ENCODE measurements at places on chromosomes 3 and 15.

- no peak for DNase-seq
Observed at GRCh38 chr3:172692751-172693338, 18.0 kb downstream of the NCEH1 start.

DNA sequence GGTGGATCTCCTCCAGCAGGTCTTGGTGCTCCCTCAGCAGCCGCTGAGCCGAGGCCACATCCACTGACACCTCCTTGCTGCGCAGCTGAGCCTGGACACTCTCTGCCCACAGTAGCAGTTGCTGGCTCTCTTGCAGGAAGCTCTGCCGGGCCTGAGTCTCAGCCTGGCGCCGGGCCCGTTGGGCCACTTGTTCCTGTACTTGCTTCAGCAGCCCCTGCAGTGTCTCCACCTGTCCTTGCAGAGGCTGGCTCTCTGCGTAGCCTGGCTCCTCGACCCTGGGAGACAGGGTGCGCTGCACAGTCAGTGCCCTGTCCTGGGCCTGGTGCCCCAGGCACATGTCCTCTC lies 15.5 kb downstream of the SPTBN5 start:
- no peak for DNase-seq

GRCh38 chr3:87136066-87136596 lies 91.0 kb upstream of the CHMP2B start:
- DNase-seq = no peak

DNA sequence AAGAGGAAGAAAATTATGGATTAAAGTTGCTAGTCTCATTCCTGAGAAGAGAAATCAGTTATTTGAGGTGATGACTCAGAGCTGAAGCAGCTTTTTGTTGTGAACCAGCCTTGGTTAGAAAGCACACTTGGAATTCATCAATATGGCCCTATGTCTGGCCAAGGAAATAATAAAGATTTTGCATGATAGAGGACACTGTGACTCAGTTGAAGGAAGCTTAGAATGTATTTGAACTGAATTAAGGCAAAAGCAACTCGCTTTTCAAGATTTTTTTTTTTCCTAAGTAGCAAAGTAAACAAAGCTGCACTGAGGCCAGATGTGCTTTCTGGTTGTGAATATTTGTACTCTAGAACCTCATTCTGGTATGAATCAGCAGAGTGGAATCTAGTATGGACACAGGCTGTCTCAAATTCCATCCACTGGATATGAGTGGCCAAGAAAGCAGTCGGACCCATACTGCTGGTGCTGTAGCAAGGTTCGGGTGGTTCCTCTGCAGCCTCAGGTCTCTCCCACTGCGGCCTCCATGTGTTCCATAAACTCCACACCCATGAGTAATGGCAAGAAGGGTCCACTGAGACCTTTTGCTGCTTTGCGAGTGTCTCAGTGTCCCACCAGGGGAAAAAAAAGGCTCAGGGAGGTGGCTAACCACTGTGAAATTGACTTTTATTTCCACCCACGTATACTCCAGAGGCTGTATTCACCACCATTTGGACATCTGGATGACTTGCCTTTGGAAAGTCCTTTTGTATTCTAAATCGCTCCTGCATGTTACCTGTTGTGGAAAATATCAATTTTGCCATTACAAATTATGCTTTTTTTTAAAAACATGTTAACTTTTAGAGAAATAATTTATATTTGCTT lies 53.1 kb downstream of the TGFBR2 start:
- DNase-seq = no peak

- DNase-seq = no peak
Observed at GRCh38 chr3:39095778-39096177, 11.6 kb downstream of the GORASP1 start.

DNA sequence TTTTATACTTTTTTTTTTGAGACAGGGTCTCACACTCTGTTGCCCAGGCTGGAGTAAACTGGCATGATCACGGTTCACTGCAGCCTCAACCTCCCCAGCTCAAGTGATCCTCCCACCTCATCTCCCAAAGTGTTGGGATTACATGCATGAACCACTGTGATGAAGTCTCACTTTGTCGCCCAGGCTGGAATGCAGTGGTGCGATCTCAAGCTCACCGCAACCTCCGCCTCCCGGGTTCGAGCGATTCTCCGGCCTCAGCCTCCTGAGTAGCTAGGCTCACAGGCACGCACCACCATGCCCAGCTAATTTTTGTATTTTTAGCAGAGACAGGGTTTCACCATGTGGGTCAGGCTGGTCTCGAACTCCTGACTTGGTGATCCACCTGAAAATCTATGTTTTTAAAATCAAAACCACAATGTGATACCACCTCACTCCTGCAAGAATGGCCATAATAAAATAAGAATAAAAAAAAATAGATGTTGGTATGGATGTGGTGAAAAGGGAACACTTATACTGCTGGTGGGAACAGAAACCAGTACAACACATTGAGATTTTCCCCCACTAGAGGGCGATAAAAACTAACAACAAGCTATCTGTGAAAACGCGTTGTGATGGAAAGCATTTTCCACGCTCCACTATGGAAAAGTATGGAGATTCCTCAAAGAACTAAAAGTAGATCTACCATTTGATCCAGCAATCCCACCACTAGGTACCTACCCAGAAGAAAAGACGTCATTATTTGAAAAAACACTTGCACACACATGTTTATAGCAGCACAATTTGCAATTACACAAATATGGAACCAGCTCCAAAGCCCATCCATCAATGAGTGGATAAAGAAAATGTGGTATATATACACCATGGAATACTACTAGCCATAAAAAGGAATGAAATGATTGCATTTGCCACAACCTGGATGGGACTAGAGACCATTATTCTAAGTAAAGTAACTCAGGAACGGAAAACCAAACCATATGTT lies 26.8 kb upstream of the OCA2 start:
- DNase-seq = no peak

DNA sequence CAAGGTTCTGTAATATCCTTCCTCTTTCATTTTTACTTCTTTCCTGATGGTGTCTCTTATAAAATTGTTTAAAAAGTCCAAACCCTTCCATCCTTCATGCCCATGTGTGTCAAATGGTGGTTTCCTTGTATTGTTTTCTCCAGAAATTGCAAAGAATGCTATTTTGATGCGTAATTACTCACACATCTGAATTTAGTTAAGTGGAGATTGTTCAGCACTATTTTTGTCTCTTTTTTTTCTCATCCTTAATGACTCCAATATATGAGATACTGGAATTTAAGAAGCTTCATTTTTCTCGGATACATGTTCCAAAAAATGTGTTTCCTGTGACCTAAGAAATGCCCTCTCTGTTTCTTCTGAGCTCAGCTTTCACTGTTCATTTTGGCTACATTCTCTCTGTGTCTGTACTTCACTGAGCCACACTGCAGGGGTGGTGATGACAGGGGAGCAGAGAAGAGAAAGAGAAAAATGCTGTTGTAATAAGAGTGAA lies 799.8 kb downstream of the DIPK2A start:
- no peak for DNase-seq

DNA sequence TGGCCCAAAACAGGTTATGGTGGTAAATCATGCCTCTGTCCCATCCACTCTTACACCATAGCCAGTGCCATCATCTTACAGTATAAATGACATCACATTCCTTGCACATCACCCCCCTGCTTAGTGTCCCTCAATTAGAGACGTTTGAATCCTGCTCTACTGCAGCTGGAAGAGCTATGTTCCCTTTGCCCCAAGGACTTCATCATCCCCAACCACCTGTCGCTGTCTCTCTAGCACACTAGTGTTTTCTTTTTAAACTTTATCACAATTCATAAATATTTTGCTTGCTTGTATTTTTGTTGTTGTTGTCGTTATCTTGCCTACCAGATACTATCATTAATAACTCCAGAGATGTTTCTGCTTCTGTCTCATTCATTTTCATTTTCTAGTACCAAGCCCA lies 28.7 kb downstream of the SPTSSB start:
- DNase-seq = no peak

DNA sequence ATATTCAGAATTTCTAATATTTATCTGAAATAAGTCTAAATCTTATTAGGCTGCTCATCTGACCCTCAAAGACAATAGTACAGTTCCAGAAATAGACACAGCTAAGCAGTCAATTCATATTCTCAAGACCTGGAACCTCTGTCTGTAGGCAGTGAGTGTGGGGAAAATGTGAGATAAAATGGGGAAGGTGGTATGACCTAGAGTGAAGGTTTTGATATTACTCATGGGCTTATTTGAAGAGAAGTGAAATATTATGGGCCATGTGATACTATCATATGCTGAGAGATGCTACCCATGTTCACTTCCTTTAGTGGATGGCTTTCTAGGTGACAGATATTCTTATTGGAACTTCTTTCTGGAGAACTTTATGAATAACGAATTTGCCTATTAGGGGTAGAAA lies 33.5 kb downstream of the TGFBR2 start:
- DNase-seq = no peak

DNA sequence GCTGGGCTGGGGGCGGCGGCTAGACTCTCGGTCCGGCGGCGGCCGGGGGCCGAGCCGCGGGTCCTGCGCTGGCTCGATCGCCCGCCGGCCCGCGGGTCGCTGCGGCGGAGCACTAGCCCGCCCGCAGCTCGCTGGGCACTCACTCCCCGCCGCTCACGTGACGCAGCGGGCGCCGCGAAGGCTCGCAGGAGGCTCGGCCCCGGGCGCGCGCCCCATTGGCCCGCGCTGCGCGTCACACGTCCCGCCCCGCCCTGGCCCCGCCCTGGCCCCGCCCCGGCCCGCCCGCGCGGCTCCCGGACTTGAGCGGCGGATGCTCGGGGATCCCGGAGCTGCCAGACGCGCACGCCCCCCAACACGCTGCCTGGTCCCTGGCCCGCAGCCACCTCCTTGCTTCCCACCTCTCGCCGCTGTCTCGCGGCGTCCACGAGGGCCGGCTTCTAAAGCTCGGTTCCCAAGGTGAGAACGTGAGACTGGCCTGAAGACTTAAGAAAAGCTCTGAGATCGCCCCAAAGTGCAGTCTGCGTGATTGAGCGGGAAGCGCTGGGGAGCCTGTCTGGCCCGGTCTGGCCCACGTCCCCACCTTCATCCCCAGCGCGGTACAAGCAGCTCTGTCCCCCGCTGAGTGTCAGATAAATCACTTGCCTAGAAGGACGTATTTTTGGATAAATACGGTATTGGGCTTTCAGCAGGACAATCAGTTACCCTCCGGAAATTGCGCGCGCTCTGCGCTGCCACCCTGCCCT lies at the start of gene KLF15:
TSS of gene KLF15 (minus strand) at position 114 of the 743 bp plus-strand sequence. CDS start 4,486 bp downstream, outside the sequence.
- DNase-seq = peak; percentile 96

DNA sequence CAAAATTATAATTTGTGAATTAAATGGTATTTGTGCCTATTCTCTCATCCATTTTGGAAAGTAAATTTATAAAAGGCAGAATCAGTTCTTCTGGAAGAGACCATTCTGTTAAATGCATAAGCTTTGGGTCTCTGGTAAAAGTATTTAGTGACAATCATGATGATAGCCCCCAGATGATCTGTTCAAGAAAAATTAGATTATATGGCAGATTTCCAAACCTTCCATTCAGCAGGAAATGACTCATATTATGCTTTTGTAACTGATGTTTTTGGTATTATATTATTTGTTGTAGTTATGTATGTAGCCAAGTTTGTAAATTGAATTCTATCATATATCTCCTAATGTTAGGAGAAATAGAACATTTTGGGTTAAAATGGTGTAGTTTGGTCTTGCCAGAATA lies 340.8 kb upstream of the DPH6 start:
- no peak for DNase-seq

GRCh38 chr15:100731267-100732152 lies 129.1 kb downstream of the ASB7 start:
- no peak for DNase-seq

GRCh38 chr3:5138214-5138981 lies 16.3 kb downstream of the ARL8B start:
- no peak for DNase-seq

DNA sequence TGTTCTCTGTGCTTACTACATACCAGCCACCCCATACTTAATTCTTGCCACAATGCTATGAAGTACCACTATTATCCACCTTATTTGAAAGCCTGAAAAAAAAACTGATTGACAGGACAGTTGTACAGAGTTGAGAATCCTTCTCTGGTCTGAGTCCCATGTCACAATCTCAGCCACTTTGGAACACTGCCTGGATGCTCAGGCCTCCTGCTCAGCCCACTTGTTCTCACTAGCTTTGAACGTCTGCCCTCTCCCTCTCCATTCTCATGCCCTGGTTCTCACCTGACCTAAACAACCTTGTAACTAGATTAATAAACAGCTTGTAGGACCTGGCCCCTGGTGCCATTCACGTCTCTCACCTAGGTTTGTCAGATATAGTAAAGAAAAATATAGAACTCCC lies 53.9 kb downstream of the TRIM69 start:
- no peak for DNase-seq

DNA sequence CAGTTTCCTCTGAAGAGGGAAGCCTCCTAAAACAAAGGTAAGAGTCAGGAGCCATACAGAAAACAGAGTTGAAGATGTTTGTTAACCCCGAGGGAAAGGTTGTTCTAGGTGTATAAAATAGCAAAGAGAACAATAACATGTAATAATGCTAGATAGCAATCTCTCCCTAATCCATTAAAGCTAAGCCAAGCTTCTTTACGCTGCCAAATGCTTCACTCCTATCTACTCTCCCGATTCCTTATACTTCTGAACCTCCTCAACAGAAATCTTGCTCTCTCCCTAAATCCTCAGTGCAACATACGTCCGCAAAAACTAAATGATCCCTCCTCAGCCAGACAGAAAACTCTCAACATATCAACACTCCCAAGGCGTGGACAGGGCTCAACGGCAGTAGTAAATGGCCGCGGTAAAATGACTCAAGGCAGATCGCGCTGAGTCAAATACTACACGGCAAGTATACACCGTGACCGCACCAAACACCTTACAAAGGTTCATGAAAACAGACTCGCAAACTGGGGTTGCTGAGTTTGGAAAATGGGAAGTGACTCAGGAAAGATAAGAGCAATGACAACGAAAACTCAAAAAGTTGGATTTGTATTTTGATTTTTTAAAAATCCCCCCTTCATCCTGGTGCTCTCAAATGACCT lies 682 bp downstream of the CLDND1 start:
- DNase-seq = no peak

GRCh38 chr3:37689645-37690356 lies 171.9 kb upstream of the CTDSPL start:
- no peak for DNase-seq

DNA sequence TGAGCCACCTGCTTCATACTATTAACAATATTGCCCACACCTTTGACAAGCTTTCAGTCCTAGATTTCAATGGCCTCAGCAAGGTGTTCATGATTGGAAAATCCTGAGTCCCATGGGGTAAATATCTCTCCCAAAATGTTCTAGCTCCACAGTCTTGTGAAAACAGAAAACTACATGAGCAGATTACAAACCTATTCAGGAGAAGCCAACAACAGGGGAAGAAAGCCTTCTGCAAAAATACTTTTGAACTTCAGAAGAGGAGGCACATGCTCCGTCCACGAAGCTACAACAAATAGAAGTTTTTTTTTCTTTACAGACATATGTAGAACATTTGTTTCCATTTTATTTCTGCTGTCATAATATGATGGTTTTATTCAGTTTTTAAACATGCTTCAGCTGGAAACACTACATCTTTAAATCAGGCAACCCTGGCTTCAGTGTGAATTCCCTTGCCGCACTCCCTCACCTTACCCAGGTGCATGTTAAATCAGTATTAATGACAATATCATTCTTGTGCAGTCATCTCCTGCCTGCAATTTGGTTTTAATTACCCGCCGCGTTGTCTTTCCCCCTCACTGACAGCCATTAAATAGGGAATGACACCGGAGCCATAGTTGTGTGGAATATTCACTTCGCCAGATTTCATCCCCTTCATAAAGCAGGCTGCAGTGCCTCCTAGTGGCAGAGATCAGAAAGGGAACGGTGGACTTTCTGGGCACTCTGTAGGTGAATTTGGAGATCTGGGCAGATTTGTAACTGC lies 725.5 kb upstream of the ARRDC4 start:
- DNase-seq = no peak
